ENCODE measurements at places on chromosomes 16 and 17.

- DNase-seq = no peak
Measured at GRCh38 chr17:59561042-59561441, 4.4 kb upstream of the DHX40 start.

- no peak for DNase-seq
Measured at GRCh38 chr17:74599023-74599399, 6.9 kb upstream of the CD300LD start.

DNA sequence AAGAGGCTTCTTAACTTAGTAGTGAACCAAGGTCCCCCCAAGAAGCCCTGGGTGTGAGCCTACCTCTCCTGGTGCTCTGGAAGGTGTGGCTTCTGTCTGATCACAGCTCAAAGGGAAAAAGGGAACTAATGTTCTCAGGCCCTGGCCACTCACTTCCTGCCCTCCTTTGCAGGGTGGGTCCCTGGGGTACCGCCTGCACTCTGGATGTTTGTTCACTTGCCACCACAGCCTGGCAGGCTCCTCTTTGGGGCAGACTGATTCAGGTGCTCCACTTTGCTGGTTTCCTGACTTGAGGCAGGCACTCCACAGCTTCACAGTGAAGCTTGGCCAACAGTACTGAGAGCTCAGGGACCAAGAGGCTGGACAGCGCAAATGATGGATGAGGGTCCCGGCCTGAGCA is 5.9 kb upstream of the MYO15A start:
- DNase-seq = no peak

DNA sequence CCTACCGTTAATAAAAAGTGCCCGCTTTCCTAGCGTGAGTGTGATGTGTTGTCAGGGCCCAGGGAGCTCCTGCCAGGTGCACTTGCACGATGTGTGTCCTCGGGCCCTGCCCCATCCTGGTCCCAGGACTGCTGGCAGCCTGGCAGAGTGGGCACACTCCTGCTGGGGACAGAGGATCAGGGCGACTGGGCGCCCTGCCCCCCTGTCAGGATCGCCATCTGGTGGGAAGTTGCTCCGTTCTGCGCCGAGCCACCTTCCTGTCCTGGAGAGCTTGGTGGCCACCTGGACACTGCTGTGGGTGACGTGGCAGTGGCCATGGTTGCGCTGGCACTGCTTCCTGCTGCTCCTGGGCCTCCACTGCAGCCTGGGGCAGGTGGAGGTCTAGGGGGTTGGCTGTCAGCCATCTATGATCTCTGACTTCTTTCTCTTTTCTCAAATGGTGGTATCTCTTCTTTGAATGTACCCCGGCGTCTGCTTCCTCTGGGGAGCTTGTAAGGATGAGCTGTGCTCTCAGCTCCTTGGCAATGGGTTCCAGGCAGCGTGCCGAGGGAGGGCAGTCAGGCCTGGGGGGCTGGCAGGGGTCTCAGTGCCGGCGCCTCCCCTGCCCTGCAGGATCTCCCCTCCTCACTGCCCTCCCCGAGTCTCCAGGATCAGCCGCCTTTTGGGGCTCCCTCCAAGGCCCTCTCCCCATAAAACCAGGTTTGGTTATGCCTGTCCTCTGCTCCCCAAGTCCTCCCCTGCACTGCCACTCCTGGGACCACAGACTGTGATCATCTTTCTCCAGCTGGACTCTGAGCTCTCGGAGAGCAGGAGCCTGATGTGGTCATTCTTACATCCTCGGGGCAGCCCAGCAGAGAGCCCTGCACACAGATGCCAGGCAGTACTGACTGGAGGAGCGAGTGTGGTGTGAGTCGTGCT is 76.9 kb downstream of the AMFR start:
- no peak for DNase-seq

GRCh38 chr16:86107215-86107825 is 208.4 kb downstream of the IRF8 start:
- DNase-seq = no peak

GRCh38 chr17:77420804-77421629 is 280.2 kb downstream of the SEC14L1 start:
- DNase-seq = no peak

DNA sequence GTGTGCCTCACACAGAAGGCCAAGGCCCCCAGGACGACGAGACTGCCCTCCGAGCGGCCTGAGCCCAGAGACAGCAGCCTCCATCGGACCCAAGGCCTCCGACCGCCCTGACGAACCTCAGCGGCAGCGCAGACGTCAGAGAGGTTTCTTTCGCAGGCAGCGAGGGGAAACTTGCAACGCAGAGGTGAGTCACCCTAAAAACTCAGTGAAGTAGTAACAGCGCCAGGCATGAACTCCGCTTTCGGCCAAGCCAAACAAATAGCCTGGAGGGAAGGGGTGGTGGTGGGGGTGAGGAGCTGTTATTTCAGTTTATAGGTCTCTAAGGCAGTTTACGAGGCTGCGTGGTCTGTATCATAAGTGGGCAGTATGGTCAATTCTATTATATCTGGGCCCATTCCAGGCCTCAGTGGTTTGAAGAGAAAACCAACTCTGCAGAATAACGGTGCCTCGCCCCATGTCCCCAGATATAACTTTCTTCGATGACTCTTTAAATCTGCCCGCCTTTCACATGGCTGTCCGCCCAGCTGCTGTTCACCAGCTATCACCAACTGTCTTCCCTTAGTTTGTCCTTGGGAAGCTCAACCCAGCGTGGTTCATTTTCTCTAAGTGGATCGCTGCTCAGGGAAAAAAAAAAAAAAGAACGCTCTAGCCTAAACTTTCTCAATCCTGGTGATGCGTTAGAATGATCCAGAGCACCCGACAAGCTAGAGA is 43.5 kb upstream of the FOXF1 start:
- DNase-seq = no peak

DNA sequence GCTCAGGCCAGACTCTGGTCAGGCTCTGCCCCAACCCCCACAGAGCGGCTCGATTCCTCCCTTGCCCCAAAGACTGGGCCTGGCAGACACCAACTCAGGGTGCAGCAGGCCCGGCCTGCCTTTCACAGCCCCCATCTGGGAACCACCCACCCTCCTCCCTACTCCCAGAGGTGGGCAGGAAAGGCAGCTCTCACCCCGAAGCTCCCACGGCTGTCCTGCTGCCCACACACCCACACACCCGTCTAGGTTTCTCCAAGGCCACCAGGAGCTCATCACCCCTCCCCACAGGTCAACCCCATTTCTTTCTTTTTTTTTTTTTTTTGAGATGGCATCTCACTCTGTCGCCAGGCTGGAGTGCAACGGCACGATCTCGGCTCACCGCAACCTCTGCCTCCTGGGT is 3.8 kb downstream of the CEP131 start:
- no peak for DNase-seq

DNA sequence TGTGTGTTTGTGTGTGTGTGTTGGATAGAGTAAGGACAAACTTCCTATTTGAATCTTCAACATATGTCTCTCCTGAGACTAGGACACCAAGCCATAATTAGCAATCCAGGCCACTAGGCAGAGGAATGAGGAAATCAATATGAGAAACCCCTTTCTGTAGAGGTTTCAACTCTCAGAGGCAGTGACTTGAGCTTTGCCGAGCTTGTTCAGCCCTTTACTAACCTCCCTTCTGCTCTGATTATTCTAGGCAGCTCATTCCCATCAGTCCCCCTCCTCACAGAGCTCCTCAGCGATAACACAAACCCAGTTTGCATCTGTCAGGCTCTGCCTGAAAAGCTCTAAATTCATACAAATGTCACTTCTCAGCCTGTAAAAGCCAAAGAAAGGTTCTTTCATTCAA is 1030.3 kb downstream of the CDH8 start:
- DNase-seq = no peak

DNA sequence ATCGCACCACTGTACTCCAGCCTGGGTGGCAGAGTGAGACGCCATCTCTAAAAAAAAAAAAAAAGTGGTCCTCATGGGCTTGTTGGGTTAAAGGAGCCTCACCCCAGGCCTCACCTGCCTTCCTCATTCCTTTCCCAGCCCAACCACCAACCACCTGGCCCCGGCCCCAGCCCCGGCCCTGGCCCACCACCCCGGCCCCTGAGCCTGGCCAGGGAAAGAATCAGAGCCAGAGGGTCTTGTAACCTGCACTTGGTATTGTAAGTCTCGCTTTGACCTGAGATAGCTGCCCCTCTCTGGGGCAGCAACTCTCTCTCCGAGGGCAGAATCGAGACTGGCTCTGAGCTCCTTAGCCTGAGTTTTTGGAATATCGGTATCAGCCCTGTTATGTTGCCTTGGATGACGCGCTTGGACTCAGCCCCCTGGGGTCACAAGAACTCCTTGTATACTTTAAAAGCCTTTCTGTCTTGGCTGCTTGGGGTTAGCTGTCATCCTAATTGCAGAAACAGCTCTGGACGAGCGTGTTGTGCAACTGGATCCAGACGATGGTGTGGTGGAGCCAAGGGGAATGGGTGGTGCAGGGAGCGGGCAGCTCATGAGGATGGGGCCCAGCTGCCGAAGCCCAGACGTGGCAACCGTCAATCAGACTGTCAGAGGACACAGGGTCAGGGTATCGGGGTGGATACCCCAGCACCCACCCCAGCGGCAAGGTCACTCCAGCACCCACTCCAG is 14.6 kb downstream of the SMTNL2 start:
- no peak for DNase-seq

GRCh38 chr17:59666235-59666634 is 41.0 kb downstream of the PTRH2 start:
- no peak for DNase-seq

DNA sequence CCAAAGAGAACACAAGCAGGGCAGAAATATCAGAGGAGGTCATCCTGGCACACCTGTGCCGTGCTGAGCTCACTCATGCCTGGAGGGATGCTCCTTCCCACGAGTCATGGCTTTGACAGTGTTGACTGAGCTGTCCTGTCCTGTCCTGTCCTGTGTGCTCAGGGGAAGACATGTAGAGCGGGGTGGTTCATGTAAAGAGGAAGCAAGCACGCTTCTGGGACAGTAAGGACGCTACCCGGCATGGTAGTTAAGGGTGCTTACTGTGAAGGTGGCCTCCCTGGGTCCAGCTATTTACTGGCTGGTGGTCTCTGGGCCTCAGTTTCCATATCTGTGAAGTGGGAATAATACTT is 398 bp downstream of the LGALS9 start:
- no peak for DNase-seq

All from stimulated activated CD4-positive, alpha-beta T cell treated with anti-CD3 and anti-CD28 coated beads, TNF-alpha, amount 100 ng/mL, for 1 hour (primary cell).